Adipocyte (in vitro differentiated cells): ENCODE measurements at places on chromosomes 12 and 14.

- no peak for DNase-seq
Measured at GRCh38 chr14:72525087-72525915, 368.6 kb downstream of the DPF3 start.

DNA sequence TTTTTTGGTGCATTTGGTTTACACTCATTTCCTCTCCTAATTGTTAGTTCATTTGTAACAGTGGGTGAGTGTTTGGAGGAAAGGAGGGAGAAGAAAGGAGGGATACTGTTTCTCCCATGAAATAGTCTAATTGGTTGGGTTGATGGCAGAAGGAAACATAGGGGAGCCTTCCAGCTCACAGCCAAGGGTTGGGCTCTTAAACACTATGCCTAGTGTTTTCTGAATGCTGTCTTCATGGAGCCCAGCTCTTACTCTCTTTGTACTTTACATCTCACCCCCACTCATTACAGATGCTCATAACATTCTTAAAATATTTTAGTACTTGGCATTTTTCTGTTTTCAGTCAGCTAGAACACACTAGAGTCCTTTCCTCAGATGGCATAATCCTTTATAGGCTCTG lies 38.2 kb downstream of the BAZ2A start:
- DNase-seq = peak; percentile 48

GRCh38 chr12:1880153-1880845 lies 38.2 kb downstream of the CACNA2D4 start:
- no peak for DNase-seq

DNA sequence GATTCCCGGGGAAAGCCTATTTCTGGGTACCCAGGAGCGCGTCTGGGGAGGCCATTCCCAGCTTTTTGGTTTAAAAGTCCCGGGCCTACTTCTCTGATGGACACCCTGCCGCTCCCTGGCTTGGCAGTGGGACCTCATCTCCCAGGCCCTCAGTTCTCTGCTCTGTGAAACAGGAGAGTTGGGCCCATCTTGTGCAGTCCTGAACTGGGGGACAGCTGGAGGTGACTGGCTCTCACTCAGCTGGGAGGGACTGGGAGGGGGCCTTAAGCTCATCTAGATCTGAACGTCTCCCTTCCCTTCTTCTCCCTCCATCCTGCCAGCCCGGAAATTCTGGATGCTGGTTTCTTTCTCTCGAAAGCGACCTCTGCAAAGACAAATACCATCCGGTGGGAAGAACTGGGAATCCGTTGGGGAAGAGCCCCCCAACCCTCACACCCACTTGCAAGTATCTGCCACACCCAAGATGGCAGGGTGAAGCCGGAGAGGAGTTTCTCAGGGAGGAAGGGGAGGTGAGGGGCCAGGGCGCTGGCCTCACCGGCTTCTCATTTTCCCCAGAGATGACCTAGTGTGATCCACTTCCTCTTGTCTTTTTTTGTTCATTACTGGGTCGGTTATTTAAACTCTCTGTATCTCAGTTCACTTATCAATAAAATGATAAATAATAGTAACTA lies 1.4 kb downstream of the RIN3 start:
- no peak for DNase-seq

DNA sequence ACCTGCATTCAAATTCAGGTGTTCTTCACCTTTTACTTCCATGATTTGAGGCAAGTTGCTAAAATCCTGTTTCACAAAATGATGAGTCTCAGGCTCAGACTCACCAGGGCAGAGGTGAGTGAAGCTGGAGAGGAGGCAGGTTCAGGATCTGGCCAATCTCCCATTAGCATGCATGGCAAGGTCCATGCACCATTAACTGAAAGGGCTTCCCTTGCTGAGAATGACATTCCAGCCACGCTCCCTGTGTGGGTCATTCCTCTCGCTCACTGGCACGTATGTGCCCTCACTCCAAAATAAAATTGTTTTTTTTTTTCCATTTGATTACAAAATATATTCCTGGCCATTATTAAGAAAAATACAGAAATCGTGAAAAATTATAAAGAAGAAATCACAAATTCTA lies 257.6 kb downstream of the C12orf75 start:
- no peak for DNase-seq

- DNase-seq = peak; percentile 44
Measured at GRCh38 chr12:81797100-81797499, 38.0 kb upstream of the PPFIA2 start.

DNA sequence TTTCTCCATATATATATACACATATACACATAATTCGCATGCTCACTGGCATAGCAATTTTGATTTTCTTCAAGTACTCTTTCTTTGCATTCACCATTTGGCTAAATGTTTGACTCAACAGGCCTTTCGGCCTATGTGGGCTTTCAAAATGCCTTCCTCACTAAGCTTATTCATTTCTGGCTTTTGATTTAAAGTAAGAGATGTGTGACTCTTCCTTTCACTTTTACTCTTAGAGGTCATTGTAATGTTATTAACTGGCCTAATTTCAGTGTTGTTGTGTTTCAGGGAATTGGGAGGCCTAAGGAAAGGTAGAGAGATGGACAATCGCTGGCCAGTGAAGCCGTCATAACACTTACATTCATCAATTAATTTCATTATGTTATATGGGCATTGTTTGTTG lies 14.5 kb upstream of the KLRD1 start:
- no peak for DNase-seq

DNA sequence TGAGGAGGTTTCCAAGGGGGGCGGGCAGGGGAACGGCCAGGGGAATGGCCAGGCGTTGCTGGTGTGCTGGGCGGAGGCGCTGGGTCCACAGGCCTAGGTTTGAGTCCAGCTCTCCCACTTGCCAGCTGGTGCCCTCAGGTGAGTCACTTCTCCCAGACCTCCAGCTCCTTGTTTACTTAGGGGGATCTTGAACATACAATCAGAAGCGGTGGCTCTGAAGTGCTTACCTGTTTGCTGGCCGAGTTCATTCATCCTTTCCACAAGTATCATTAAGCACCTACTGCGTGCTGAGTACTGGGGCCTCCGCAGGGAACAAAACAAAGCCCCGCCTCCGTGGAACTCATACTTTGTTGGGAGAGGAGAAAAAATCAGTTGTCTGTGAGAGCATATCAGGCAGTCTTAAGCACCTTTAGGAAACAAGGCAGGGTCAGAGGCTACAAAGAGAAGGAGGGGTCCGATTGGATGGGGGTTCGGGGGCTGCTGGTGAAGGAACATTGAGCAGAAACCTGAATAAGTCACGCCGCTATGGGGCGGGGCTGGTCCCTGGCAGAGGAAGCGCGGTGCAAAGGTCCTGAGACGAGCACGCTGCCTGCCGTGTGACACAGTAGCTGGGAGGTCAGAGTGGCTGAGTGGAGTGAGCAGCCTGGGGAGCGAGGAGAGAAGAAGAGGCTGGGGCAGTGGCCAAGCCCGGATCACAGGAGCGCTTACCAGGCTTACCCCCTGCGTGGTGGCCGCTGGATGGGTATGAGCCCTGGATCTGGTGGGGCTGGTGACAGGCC lies 15.1 kb downstream of the MVK start:
- DNase-seq = no peak

GRCh38 chr12:45981075-45981837 lies 9.1 kb downstream of the SCAF11 start:
- no peak for DNase-seq

DNA sequence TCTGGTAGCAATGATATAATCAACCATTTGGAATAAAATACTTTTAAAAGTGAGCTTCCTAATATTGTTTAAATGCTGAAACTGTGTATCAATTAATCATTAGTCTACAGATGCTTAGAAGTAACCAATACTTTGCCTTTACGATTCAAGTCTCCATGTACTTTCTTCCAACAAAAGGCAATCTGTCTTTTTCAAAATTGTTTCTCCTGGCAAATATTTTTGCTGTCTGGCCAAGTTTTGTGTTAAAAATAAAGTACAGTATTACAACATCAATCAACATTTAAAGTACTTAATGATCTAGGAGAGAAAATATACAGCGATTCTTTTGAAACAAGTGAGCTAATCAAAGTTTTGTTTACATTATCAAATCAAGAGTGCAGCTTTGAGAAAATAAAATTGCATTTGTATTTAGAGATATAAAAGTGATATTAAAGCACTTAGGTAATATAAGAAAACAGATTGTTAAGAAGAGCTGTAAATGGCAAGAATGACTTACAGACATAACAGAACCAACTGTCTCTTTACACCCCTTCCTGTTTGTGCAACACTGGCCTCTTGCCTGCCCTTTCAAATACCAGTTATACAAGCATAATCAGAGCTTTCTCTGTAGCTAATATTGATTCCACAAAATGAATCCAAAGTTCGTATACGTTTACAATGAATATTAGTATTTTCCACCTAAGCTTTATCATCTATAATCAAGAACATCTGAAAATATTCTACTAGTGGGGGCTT lies 38.2 kb upstream of the FBLN5 start:
- peak; percentile 39 for DNase-seq

GRCh38 chr12:54933376-54933775 lies 51.2 kb downstream of the TESPA1 start:
- no peak for DNase-seq

GRCh38 chr14:96135285-96135684 lies 69.4 kb upstream of the BDKRB2 start:
- no peak for DNase-seq

GRCh38 chr12:94783862-94784261 lies 133.5 kb upstream of the TMCC3 start:
- peak; percentile 72 for DNase-seq

GRCh38 chr14:104611881-104612280 lies 7.3 kb upstream of the TMEM179 start:
- DNase-seq = no peak

- DNase-seq = no peak
Measured at GRCh38 chr12:726281-727140, 25.9 kb upstream of the WNK1 start.

DNA sequence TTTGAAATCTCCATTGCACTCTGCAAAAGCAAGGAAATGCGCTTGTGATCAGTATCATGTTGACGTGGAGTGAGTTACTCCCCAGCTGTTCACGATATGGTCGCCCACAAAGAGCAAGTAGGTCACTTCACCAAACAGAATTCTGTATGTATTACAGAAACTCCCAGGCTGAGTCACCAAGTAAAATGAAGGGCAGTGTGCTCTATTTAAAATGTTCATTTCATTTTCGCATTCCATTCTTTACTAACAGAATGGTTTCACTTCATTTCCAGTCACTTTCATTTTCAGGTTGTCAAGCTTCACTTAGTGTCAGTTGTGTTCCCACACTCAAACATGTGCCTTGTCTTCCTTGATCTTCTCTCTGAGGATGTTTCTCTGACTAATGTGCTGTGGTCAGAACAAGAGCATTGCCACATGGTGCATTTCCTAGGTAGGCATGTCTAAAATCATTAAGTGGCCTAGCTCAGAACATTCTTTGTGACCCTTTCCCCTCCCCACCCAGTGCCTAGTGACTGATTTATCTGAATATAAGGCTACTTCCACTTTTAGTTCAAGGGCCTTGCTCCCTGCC lies 391.2 kb downstream of the RAD51B start:
- peak; percentile 89 for DNase-seq

GRCh38 chr14:77059276-77059915 lies 30.9 kb upstream of the IRF2BPL start:
- peak; percentile 65 for DNase-seq

GRCh38 chr14:102341566-102341965 lies 21.1 kb downstream of the CINP start:
- no peak for DNase-seq

GRCh38 chr14:68386950-68387779 lies 405.7 kb downstream of the ZFP36L1 start:
- no peak for DNase-seq

DNA sequence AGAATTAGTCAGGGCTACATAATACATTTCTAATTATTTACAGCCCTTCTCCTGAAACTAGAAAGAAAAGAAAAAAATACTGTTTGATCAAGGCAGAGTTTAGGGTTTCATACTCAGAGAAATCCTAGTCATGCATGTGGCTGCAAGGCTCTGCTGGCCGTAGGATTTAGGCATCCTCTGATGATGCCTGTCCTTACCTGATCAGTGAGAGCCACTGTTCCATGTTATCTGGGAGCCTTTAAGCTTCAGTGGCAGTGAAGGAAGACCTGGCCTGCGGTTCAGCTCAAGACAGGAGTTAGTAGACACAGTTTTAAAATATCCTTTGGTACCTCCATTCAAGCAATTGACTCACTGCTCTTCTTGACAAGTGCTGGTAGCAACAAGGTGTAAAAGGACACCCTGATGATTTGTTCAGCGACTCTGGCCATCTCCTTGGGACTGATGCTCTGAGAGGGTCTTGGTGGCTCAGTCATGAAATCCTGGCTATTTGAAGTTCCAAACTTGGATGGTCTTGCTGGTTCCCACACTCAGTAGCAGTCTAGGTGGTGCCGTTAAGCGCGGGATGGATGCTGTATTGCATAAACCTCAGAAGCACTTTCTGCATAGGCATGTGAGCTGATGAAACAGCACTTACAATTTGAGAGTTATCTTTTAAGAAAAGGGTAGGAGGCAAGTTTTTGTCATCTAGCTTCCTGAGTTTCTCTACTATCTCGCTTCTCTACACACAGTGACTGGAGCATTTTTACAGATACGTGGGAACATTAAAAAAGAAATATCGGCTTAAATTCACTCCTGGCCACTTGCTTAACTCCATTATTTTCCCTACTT lies 162.0 kb downstream of the SAMD4A start:
- DNase-seq = no peak

DNA sequence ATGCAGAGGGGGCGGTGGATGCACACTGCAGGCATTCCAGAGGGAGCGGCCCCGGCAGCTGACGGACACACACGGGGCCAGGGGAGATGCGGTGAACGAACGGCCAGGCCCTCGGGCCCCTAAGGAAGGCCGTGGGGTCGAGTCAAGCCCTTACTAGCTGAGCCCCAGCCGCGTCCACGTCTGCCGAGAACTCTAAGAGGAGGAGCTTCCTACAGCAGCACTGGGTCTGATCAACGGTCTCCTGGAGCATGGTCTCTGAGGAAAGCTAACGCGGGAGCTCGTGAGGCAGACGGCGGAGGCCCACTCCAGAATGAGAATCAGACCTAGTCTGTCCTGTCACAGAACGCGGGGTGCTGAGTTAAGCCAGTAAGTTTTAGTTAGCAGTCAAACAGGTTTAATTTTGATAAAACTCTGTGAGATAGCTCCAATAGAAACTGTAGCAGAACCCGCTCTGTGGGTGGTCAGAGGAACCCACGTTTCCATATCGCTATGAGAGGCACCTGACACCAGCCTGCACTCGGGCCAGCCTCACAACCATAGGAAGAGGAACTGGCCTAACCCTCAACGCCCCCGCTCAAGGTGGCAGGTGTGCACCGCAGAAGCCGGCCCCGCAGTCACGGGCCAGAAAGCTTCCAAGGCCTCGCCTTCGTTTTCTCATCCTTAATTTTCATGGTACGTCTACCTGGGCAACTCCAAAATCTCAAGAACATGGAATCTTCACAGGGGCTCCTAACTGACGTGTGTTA lies 55.5 kb downstream of the CDC42BPB start:
- no peak for DNase-seq

DNA sequence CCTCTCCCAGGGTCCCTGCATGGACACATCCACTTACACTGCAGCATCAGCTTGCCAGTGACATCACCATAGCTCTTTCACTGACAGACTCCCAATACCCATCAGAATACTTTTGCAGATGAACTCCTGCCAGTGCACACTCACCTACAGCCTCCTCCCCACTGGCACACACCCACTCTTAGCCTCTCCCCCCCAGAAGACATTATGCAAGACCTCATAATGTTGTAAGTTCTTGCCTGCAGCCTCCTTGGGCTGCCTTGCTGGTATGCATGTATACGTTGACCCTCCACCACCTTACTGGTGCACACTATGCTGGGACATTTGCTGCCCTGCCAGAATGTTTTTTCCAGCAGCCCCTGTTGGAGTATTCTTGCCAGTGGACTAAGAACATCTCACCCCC lies 324.2 kb downstream of the AEBP2 start:
- no peak for DNase-seq
